ENCODE measurements at places on chromosomes 5 and 9.

DNA sequence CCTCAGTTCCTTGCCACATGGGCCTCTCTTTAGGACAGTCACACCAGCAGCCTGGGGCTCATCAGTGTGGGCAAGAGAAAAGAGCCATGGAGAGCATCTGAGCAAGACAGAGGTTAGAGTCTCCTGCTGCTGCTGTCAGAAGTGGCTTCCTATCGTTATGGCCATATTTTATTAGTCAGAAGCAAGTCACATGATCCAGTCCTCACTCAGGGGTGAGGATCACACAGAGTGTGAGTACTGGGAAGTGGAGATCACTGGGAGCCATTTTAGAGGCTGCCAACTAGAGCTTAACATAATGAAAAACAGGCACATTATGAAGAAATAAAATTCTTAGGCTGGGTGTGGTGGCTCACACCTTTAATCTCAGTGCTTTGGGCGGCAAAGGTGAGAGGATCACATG, 62.0 kb downstream of the DIRAS2 start:
- no peak for DNase-seq
- H3K36me3 ChIP-seq = no peaks in the 10 kb centered on the region
- no peak overlapping the region for H3K4me3 ChIP-seq
- H3K27ac ChIP-seq = no peak overlapping the region
- no peaks in the 10 kb centered on the region for H3K27me3 ChIP-seq

DNA sequence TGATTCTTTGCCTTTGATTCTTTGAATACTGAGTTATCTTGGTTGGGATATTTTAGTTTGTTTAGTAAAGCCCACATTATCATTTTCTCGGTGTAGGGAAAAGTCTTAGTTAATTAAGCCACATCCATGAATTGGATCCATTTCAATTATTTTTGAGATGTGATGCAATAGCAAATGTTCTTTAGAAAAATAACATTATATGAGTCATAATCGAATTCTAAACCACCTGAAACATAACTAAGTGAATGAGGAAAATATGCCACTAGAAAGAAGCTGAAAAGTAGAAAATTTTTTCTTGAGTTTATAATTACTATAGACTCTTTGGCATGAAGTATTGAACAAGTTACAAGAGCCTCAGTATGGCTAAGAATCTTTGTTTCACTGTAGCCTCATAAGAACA, 17.5 kb upstream of the CCDC192 start:
- H3K27ac ChIP-seq = no peak overlapping the region
- H3K4me1 ChIP-seq = no peaks in the 10 kb centered on the region
- H3K27me3 ChIP-seq = no peaks in the 10 kb centered on the region
- H3K4me3 ChIP-seq = no peak overlapping the region
- no peak for DNase-seq

- H3K27ac ChIP-seq = no peak overlapping the region
- no peak overlapping the region for H3K4me3 ChIP-seq
- no peaks in the 10 kb centered on the region for H3K27me3 ChIP-seq
- peaks cover 13% of the 10 kb centered on the region for H3K4me1 ChIP-seq
- no peaks in the 10 kb centered on the region for H3K36me3 ChIP-seq
Observed at GRCh38 chr5:32329395-32329834, 16.7 kb upstream of the MTMR12 start.

GRCh38 chr9:107387409-107387808, 102.2 kb downstream of the KLF4 start:
- H3K4me1 ChIP-seq = no peaks in the 10 kb centered on the region
- no peak overlapping the region for H3K27ac ChIP-seq
- no peak overlapping the region for H3K4me3 ChIP-seq
- no peaks in the 10 kb centered on the region for H3K27me3 ChIP-seq

- H3K4me3 ChIP-seq = no peak overlapping the region
- H3K36me3 ChIP-seq = no peaks in the 10 kb centered on the region
- no peaks in the 10 kb centered on the region for H3K27me3 ChIP-seq
- H3K27ac ChIP-seq = no peak overlapping the region
Observed at GRCh38 chr5:139950436-139950835, 92.7 kb downstream of the NRG2 start.

DNA sequence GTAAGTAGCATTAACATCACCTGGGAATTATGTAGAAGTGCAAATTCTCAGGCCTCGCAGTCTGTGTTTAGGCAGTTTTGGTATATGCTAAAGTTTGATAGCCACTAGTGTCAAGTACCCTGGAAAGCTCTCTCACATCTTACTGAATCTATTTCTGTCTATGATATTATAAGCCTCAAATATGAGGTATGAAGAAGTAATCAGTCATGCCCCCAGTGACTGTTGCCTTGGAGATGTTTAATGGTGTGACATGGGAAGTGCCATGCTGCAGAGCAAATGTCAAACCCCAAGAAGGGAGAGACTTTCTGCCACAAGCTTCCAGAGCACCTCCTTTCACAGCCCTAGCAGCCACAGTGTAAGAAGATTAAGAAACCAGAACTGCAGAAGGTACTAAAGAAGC, 9.8 kb upstream of the PDE8B start:
- no peak for DNase-seq
- no peak overlapping the region for H3K27ac ChIP-seq
- H3K4me1 ChIP-seq = no peaks in the 10 kb centered on the region
- no peak overlapping the region for H3K4me3 ChIP-seq

DNA sequence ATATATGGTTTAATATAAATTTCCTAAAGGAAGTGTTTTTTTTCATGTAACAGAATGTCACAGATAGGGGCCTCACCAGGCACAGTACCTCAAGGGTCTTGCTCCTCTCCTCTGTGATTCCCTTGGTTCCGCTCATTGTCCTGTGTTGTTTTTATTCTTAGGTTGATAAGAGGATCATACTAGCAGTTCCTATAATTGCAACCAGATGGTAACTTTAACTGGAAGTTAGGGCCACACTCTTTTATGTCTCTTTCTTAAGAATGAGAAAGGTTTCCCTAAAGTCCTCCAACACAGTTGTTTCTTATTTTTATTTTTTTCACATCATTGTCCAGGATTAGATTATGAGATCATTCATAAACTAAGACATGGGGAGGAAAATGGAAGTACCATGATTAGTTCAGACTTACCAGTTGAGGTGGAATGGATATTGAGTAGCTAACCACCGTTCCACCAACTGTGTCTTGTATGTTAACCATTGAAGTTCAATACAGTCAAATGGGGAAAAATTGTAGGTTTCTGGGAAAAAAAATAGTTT, 41.1 kb downstream of the FAM174A start:
- H3K27ac ChIP-seq = no peak overlapping the region
- DNase-seq = no peak
- H3K36me3 ChIP-seq = no peaks in the 10 kb centered on the region
- H3K4me1 ChIP-seq = no peaks in the 10 kb centered on the region
- H3K27me3 ChIP-seq = no peaks in the 10 kb centered on the region

- H3K4me3 ChIP-seq = peak overlapping the region; percentile 87
- DNase-seq = no peak
- H3K27me3 ChIP-seq = no peaks in the 10 kb centered on the region
Observed at GRCh38 chr9:110047232-110047954, 160.6 kb downstream of the C9orf152 start.

DNA sequence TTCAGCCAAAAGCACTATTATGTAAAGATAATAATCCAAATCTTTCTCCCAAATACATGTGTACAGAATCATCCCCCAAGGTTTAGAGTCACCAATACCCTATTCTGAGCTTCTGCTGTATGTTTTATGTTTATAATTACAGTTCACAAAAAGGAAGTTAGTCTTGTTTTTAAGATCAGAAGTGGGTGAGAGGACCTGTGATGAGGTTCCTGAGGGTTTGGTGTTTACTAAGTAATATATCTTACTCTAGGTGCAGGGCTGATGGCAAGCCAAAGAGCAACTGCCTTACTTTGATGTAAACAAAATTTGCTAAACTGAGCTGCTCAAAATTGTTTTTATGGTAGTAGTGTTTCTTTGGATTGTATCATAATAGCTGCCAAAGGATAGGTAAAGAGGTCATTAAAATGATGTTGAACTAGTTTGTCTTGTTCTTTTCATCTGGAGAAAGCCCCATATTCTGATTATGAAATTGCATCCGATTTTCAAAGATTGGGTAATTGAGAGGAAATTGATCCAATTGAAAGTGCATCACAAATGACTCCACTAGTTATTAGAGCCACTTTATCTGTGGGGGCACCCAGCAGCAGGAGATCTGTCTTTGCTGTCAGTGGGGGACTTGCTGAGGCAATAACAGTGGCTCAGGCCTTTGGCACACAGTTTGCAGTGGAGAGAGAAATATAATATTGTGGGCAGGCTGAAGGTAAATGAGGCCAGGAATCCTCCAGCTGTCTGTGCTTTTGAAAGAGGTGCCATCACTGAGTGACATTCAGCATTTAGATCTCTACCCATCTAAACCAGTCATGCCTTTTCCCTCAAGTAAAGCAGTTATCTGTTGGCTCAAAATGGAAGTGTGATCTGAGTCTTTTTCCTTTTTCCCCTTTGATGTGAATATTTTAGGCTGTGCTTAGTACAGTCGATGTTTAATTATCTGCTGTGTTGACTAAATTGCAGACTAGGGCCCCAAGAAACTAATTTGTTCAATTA, 14.1 kb downstream of the TRIM32 start:
- peaks cover 25% of the 10 kb centered on the region for H3K36me3 ChIP-seq
- H3K27me3 ChIP-seq = no peaks in the 10 kb centered on the region

- no peaks in the 10 kb centered on the region for H3K4me1 ChIP-seq
- H3K36me3 ChIP-seq = no peaks in the 10 kb centered on the region
- no peaks in the 10 kb centered on the region for H3K27me3 ChIP-seq
- no peak for DNase-seq
Observed at GRCh38 chr5:153508700-153509099, 18.2 kb downstream of the GRIA1 start.

GRCh38 chr9:113255438-113255837, 19.9 kb downstream of the CDC26 start:
- DNase-seq = no peak
- peaks cover 14% of the 10 kb centered on the region for H3K36me3 ChIP-seq
- no peak overlapping the region for H3K4me3 ChIP-seq
- no peak overlapping the region for H3K27ac ChIP-seq

- H3K36me3 ChIP-seq = peaks cover 3% of the 10 kb centered on the region
- H3K27ac ChIP-seq = no peak overlapping the region
- no peaks in the 10 kb centered on the region for H3K27me3 ChIP-seq
- no peak overlapping the region for H3K4me3 ChIP-seq
Observed at GRCh38 chr5:157137691-157138090, 5.0 kb downstream of the MED7 start.

GRCh38 chr9:116230051-116230632, 76.6 kb downstream of the PAPPA start:
- no peaks in the 10 kb centered on the region for H3K36me3 ChIP-seq
- H3K27ac ChIP-seq = no peak overlapping the region
- H3K4me1 ChIP-seq = no peaks in the 10 kb centered on the region

GRCh38 chr5:89437450-89438435, 554.8 kb upstream of the MEF2C start:
- H3K27ac ChIP-seq = no peak overlapping the region
- DNase-seq = no peak
- no peaks in the 10 kb centered on the region for H3K36me3 ChIP-seq
- no peaks in the 10 kb centered on the region for H3K27me3 ChIP-seq
- H3K4me3 ChIP-seq = no peak overlapping the region

GRCh38 chr5:120162321-120162720, 301.8 kb upstream of the PRR16 start:
- H3K27ac ChIP-seq = no peak overlapping the region
- no peaks in the 10 kb centered on the region for H3K27me3 ChIP-seq
- no peaks in the 10 kb centered on the region for H3K4me1 ChIP-seq

GRCh38 chr5:76762484-76762883, 46.6 kb downstream of the F2R start:
- H3K27ac ChIP-seq = no peak overlapping the region
- H3K36me3 ChIP-seq = no peaks in the 10 kb centered on the region

GRCh38 chr9:97412626-97413385, 910 bp downstream of the TDRD7 start:
- DNase-seq = no peak
- no peaks in the 10 kb centered on the region for H3K27me3 ChIP-seq
- H3K4me1 ChIP-seq = peaks cover 3% of the 10 kb centered on the region
- peak overlapping the region; percentile 61 for H3K4me3 ChIP-seq

GRCh38 chr5:116130471-116130870, 45.6 kb downstream of the COMMD10 start:
- DNase-seq = no peak
- H3K27ac ChIP-seq = no peak overlapping the region
- H3K4me3 ChIP-seq = no peak overlapping the region
- H3K36me3 ChIP-seq = peaks cover 6% of the 10 kb centered on the region

GRCh38 chr9:104776797-104777196, 12.9 kb downstream of the NIPSNAP3B start:
- no peak for DNase-seq
- no peaks in the 10 kb centered on the region for H3K27me3 ChIP-seq
- H3K4me1 ChIP-seq = no peaks in the 10 kb centered on the region
- no peaks in the 10 kb centered on the region for H3K36me3 ChIP-seq
- no peak overlapping the region for H3K4me3 ChIP-seq

GRCh38 chr5:16519435-16519834, 53.8 kb upstream of the ZNF622 start:
- no peaks in the 10 kb centered on the region for H3K27me3 ChIP-seq
- DNase-seq = no peak
- H3K4me3 ChIP-seq = no peak overlapping the region
- no peaks in the 10 kb centered on the region for H3K36me3 ChIP-seq

GRCh38 chr5:72206160-72206559, 98.9 kb downstream of the MAP1B start:
- no peaks in the 10 kb centered on the region for H3K27me3 ChIP-seq
- DNase-seq = no peak
- no peak overlapping the region for H3K27ac ChIP-seq
- no peak overlapping the region for H3K4me3 ChIP-seq
- no peaks in the 10 kb centered on the region for H3K36me3 ChIP-seq
- no peaks in the 10 kb centered on the region for H3K4me1 ChIP-seq

DNA sequence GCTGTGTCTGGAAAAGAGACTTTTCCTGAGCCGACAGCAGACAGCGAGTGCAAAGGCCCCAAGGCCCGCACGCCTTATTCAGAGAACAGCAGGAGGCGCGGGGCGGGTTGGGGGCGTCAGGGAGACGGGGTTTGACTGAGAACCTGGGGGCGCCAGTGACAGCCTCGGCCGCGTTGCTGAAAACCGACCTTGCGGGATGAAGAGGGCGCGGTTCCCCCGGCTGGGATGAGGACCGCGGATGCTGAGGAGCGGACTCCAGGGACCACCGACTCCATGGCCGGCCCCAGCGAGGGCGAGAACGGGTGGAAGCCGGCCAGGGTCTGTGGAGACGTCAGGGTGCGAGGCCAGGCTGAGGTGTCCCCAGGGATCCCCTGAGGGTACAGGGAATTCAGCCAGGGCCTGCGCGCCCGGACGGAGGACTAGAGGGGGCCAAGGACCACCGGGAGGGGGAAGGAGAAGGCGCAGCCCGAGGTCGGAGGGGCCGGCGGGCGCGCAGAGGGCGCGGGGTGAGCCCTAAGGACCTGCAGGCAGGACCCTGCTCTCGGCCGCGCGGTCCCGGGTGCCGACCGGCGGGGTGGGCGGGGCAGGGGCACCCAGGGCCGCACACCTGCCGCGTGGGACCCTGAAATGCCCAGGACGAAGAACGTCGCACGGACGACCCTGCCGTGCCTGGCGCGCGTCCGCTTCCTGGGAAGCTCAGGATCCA, 837 bp upstream of the AHRR start:
- peaks cover 12% of the 10 kb centered on the region for H3K27me3 ChIP-seq
- DNase-seq = no peak
- peaks cover 4% of the 10 kb centered on the region for H3K4me1 ChIP-seq

GRCh38 chr5:159053216-159053615, 46.5 kb downstream of the EBF1 start:
- H3K27me3 ChIP-seq = no peaks in the 10 kb centered on the region
- H3K4me1 ChIP-seq = peaks cover 4% of the 10 kb centered on the region
- H3K36me3 ChIP-seq = no peaks in the 10 kb centered on the region
- H3K4me3 ChIP-seq = no peak overlapping the region
- H3K27ac ChIP-seq = no peak overlapping the region
- no peak for DNase-seq
